Activated T-cell treated with anti-CD3 and anti-CD28 coated beads for 48 hours (primary cell): ENCODE measurements at places on chromosomes 11 and 22.
A peak's percentile ranks its signal among the peaks of the same experiment; 100 is the strongest.

DNA sequence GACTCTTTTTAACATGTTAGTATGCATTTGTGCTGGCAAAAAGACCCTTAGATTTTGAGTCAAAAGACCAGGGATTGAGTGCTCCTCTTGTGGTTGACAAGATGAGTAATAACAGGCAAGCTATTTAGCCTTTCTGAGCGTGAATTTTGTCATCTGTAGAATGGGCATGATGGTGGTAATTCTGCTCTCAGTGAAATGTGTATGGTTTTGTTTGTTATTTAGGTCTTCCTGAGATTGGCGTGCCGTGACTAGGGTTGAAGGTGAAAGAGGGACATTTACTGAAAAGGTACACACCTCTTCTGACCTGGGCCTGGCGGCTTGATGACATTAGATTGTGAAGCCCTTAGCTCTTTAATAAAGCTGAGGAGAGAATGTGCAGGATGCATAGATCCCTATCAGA lies 8.4 kb upstream of the CEP295 start:
- no peak for DNase-seq

DNA sequence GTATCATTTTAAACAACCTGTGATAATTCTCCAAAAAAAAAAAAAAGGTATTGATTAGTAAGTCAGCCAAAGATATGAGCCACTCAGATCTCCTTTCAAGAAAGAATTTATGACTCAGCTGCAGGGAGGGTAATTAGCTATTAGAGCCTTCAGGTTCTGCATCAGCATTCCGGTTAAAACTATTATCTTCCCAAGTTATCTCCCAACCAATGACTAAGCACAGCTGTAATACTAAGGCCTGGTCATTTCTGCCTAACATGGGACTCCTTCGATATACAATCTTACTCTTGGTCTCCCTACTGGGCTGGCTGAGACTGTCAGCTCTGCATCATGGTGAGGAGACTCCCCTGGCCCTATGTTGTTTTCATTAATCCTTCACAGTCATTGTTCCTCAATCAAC lies 60.4 kb downstream of the SBF2 start:
- no peak for DNase-seq

DNA sequence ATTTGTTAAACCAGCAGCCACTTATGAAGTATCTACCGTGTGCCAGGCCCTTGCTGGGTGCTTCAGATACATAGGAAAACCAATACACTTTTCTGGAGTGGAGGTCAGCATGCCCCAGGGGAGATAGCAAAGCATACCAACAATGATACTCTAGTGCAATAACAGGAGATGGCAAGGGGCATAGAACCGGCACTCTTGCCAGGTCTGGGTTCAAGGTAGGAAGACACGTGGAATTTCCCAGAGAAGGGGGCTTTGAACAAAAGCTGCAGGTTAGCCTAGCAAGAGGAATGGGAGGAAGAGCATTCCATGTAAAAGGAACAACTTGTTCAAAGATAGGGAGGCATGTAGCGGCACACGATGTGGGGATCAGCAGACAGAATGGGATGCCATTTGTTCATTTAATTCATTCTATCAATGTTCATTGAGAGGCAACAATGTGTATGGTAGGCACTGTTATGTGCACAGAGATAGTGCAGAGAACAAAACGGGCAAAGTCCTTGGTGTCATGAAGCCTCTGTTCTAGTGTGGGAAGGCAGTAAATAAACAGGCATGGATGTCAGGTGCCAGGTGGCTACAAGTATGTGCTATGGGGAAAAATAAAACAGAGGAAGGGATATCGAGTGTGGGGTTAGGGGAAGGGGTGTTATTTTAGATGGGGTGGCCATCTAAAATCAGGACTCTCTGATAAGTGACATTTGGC lies 162.6 kb upstream of the E2F8 start:
- no peak for DNase-seq

GRCh38 chr11:72842653-72843330 lies 28.6 kb downstream of the ATG16L2 start:
- DNase-seq: no peak

GRCh38 chr11:86704710-86705109 lies 32.3 kb upstream of the ME3 start:
- DNase-seq: no peak

GRCh38 chr11:83158965-83159901 lies 2.3 kb downstream of the PCF11 start:
- no peak for DNase-seq

GRCh38 chr11:13576995-13577394 lies 81.2 kb upstream of the PTH start:
- DNase-seq: no peak

DNA sequence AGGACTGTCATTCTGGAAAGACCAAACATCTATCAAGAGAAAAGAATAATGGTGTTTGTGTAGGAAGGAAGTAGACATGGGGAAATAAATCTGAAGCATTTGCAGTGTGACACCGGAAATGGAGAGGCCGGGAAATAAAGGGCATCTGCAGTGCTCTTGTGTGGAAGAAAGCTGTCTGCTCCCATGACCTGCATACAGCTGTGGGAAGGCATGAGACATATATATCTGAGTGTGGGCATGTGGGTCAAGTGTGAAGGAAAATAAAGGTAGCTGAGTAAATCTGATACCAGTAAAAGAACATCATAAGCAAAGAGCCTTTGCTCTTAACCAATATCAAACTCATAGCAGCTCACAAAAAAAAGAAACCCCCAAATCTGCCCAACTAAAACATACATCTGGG lies 72.1 kb upstream of the OR5AK2 start:
- no peak for DNase-seq

DNA sequence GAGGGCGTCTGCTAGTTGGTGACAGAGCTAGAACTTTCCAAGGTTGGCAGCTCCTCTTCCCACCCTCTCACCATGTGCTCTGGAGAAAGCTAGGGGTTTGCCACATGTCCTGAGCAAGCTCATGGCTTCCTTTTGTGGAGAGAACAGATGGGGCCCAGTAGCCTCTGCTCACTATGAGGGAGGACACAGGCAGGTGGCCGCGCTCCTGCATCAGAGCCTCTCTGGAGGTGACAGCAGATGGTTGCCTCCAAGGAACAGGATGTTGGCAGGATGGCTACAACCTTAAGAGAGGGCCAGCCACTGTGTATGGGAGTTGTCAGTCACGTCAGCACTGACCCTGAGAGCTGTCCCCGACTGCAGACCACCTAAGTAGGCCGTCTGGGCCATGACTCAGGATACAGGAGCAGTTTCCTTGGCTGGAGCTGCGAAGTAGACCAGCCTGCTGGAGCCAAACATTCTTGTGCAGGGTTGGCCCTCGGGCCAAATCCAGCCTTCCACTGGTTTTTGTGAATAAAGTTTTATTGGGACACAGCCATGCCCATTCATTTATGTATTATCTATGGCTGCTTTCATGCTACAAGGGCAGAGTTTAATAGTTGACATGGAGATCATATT lies 28.0 kb downstream of the SGSM1 start:
- DNase-seq: no peak

DNA sequence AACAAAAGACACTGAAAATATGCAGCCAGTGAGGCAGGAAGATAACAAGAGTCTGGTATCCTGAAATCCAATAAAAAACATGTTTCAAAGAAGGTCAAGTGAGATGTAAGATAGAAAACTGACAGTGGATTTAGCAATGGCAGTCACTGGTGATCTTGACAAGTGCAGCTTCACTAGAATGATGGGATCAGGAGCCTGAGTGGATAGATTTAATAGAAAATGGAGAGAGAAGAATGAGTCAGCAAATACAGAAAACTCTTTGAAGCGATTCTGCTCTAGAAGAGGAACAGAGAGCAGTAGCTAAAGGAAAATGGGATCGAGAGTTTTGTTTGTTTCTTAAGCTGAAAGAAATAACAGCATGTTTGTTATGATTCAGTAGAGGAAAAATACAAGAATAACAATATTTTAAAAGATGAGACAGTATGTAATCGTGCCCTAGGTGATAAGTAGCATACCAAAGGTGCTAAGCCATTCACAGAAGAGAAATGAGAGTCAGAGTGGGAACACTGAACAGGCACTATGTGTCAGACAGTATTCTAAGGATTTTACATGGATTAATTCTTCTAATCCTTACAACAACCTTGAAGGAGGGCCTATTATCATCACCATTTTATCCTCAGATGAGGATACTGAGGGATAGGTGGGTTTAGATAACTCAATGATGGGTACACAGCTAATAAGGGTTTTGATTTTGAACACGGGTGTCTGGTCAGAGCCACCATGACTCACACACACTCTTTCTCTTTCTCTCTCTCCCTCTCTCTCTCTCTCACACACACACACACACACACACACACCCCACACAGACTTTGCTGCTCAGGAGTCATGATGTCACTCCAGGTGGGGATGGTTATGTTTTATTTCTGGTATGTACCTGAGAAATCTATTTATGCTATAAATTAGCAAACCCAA lies 36.3 kb downstream of the MRE11 start:
- DNase-seq: no peak

DNA sequence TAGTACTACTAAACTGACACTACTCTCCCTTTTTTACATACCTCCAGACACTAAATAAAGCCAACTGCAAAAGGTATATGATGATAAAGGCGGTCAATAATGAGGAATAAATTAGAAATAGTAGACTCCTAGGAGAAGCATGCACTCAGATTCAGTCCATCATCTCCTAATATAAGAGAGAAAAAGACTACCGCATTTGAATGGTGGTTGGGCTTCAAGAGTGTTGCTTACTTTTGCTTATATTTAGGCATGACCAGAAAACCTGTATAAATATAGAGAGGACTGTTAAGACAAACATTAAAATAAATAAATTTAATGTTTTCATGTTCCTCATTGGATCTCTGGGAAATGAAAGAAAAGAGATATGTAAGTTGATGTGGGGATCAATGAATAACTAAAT lies 1137.0 kb downstream of the FAM181B start:
- DNase-seq: no peak

GRCh38 chr11:79198898-79199250 lies 242.0 kb downstream of the TENM4 start:
- no peak for DNase-seq

GRCh38 chr11:133180201-133180600 lies 352.1 kb downstream of the OPCML start:
- no peak for DNase-seq

- DNase-seq: no peak
These were observed 372.0 kb downstream of the ETS1 start for GRCh38 chr11:128215238-128215882.

DNA sequence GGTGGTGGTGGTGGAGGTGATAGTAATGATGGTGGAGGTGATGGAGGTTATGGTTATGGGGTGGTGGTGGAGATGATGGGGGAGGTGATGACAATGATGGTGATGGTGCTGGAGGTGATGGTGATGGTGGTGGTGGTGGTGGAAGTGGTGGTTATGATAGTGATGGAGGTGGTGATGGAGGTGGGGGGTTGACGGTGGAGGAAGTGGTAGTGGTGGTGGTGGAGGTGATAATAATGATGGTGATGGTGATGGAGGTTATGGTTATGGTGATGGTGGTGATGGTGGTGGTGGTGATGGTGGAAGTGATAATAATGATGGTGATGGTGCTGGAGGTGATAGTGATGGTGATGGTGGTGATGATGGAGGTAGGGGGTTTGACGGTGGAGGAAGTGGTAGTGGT lies 16.9 kb upstream of the WNT7B start:
- no peak for DNase-seq

GRCh38 chr11:87141980-87142514 lies 104.3 kb downstream of the TMEM135 start:
- no peak for DNase-seq

GRCh38 chr22:48889887-48890692 lies 937.6 kb downstream of the BRD1 start:
- DNase-seq: no peak

DNA sequence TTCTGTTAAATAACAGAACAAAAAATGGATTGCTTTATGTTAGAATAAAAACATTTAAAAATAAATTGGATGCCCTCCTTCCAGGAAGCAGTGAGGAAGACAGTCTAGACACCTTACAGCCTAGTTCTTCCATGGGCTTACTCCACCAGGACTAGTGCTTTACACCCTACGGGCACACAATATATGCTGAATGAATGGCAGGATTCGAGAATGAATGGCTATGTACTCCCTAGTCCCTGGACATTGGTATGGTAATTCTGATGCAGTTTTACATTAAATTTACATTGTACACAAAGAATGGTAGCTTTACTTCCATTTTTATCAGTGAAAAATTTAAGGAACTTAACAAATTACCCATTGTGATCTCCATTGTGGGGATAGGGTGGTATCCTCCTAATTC lies 16.7 kb downstream of the TMEM218 start:
- DNase-seq: no peak

- DNase-seq: no peak
These were observed 46.7 kb upstream of the CCDC34 start for GRCh38 chr11:27409742-27410141.

- no peak for DNase-seq
These were observed 145.9 kb upstream of the OPCML start for GRCh38 chr11:133678191-133678590.

- DNase-seq: no peak
These were observed 14.6 kb downstream of the DKK3 start for GRCh38 chr11:11993839-11994238.

DNA sequence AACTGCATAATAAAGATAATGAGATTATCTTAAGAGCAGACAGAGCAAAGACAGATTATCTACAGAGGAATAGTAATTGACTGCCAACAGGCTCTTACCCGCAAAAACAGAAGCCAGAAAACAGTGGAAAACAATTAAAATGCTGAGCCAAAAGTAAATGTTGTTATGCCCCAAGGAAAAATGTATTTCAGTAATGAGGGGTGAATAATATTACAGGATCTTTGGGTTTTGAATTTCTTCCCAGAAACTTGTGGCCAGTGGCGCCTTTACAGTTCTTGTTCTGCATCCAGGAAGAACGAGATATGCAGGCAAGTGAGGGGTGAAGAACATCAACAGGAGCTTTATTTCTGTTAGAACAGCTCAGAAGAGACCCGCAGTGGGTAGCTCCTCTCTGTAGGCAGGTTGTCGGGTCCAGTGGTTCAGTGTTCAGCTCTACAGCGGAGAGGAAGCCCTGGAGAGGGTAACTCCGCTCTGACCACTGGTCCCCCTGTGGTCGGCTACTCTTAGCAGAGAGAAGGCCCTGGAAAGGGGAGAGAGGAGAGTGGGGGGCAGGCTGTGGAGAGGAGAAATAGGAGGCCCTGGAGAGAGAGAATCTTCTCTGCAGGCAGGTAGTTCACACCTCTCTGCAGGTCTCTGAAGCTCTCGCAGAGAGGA lies 51.8 kb upstream of the SC5D start:
- DNase-seq: no peak

GRCh38 chr11:66221726-66222236 lies 46.7 kb upstream of the RAB1B start:
- peak; percentile 11 for DNase-seq

DNA sequence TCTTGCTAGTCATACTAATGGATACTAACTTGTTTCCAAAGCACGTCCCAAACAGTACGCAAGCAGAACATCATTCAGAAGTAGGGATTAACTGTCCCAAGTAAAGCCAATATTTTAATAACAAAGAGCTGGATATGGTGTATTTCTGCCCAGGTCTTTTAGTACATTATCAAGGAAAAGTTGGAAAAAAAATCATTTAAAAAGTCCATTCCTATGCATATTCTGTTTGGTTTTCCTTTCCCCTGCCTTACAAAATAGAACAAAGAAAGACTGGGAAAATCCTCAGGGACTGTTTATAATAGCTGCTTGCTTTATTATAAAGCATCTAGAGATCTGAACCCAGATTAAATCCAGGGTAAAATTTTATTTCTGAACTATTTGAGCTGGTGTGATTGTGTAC lies 83.9 kb downstream of the UVRAG start:
- no peak for DNase-seq
